Esophagus squamous epithelium (tissue), 5 donors: ENCODE measurements at places on chromosomes 2 and 18.
A peak's percentile ranks its signal among the peaks of the same experiment; 100 is the strongest.

DNA sequence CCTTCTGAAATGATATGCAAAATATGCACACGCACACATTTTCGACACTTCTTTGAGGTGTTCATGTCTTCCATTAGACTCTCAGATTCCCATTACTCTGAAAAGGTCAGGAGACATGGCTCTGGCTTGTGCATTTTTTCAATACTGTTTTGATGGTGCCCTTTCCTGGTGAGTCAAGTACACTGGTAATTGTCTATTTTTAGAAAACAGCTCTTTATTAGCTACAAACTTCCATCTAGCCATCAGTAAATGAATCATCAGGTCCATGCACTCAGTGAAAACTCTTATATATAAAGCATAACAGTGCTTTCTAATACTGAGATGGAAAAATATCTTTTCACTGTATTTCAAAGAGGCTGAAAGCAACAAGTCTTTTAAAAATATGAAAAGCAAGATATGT is 194.9 kb downstream of the GALNT1 start:
- no peak for DNase-seq

- DNase-seq = no peak
Observed at GRCh38 chr2:69581774-69582581, 61.6 kb downstream of the AAK1 start.

GRCh38 chr2:72367530-72368225 is 220.0 kb upstream of the CYP26B1 start:
- peak; percentile 9 for DNase-seq

GRCh38 chr18:47802802-47803201 is 127.7 kb downstream of the SMAD2 start:
- no peak for DNase-seq

DNA sequence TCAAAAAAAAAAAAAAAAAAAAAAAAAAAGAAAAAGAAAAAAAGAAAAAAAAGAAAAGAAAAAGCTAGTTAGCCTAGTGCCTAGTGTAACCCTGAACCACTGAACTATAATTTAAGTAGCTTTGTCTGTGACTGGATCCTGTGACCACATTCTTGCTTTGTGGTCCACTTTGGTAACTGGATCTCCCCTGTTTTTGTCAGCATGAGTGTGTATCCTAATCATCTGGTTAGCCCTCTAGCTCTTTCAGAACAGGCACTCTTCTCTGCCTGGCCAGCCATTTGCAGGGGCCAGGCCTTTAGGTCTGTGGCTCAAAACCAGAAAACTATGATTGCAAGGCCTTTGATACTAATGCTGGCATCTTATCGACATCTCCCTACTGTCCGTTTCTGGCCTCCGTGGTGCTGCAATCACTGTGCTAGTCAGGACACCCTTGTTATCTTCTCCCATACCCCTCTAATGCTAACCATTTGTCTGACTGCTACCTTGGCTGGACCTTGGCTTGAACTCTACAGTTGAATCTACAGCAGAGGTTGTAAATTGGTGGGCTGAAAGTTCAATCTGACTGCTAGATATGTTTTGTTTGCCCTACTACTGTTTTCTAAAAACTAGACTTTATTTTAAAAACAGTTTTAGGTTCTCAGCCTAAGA is 40.5 kb downstream of the RBKS start:
- no peak for DNase-seq

DNA sequence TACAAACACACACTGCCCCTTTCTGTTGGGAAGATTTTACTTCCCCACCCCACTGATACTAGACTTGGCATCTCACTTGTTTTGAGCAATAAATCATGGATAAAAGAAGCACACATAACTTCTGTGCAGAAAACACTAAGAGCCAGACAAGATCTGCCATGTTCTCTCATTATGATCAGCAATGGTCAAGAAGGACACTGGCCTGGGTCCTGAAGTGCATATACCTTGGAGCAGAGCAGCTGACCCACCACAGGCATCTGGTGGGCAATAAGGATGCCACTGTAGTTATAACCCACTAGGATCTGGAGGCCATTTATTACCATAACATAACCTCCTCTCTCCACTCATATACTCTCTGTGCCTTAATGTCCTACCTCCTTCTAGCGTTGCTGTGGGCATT is 338.3 kb downstream of the NCKAP5 start:
- DNase-seq = no peak

- no peak for DNase-seq
Observed at GRCh38 chr2:100812573-100812972, 7.4 kb upstream of the NPAS2 start.

- DNase-seq = no peak
Observed at GRCh38 chr18:78582181-78582709, 397.4 kb upstream of the SALL3 start.

GRCh38 chr2:42092084-42092996 is 44.5 kb downstream of the PKDCC start:
- no peak for DNase-seq

- DNase-seq = no peak
Observed at GRCh38 chr18:62664414-62664813, 50.9 kb upstream of the PHLPP1 start.
